Astrocyte of the hippocampus (primary cell): ENCODE measurements at places on chromosomes 4 and X.

- DNase-seq = no peak
Measured at GRCh38 chr4:83093060-83093640, 21.4 kb downstream of the PLAC8 start.

GRCh38 chr4:42078184-42078801 is 74.2 kb downstream of the BEND4 start:
- no peak for DNase-seq

- DNase-seq = no peak
Measured at GRCh38 chr4:42436928-42437565, 39.8 kb downstream of the SHISA3 start.

- DNase-seq = no peak
Measured at GRCh38 chr4:94527556-94528233, 76.0 kb downstream of the PDLIM5 start.

- DNase-seq = peak; percentile 53
Measured at GRCh38 chr4:139907001-139907809, 241.6 kb downstream of the MGST2 start.

GRCh38 chr4:186739802-186740434 is 16.3 kb upstream of the FAT1 start:
- no peak for DNase-seq

GRCh38 chrX:123779908-123780396 is 47.1 kb upstream of the THOC2 start:
- no peak for DNase-seq

DNA sequence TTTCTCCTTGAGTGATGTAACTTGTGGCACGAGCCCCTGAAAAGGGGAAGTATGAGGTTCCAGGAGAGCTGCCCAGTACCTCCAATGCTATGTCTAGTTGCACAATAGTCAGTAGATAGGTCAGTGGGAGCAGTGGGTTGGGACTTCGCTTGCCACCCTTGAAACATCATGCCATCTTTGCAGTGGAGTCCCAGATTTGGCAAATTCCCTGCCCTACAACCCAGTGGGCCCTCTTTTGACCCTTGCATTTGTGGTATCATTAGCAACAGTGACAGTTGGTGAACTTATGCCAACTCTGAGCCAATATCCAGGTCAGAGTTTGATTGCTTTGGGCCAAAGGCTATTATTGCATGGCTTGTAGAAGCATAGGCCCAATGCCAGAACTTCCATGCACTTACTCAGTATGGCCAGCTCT is 12.3 kb downstream of the FHL1 start:
- no peak for DNase-seq

DNA sequence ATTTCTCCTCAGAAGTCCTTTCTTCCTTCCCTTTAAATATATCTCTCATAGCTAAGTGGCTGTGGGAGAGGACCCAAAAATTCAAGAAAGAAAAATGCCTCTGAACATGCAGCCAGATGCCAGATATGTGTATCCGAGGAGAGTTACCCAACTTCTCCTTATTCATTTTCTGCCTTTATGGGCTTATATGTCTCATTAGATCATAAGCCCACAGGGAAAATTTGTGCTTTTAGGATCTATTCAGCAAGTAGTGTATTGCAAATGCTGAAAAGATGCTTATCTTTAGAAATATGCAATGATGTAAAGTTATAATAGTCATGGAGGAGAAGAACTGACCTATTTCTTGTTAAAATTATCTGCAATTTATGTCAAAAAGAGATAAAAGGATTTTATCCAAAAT is 371.8 kb upstream of the NOCT start:
- no peak for DNase-seq

- peak; percentile 80 for DNase-seq
Measured at GRCh38 chrX:139204898-139205667, 325.5 kb upstream of the F9 start.

GRCh38 chr4:162265802-162266201 is 102.0 kb upstream of the FSTL5 start:
- DNase-seq = no peak

- DNase-seq = no peak
Measured at GRCh38 chrX:132652871-132653270, 164.0 kb upstream of the MBNL3 start.

- DNase-seq = no peak
Measured at GRCh38 chrX:128714425-128714824, 662.2 kb upstream of the ACTRT1 start.

- DNase-seq = peak; percentile 70
Measured at GRCh38 chrX:11381464-11381863, 88.3 kb downstream of the AMELX start.

DNA sequence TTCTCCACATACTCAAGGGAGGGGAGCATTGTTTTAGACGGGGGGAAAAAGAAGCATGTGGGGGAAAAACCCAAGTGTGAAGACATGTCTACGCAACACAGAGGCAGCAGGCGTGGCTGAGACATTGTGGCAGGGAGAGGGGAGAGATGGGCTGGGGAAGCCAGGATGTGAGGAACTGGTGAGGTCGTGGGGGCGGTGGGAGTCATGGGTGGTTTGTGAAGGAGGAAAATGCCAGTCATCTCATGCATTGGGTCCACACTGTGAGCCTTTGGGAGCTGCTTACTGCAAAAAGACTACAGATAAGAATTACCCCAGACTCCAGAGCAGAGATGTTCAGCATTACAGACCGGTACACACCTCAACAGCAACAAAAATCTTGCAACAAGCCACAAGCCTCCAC is 2.1 kb downstream of the JAKMIP1 start:
- DNase-seq = no peak

DNA sequence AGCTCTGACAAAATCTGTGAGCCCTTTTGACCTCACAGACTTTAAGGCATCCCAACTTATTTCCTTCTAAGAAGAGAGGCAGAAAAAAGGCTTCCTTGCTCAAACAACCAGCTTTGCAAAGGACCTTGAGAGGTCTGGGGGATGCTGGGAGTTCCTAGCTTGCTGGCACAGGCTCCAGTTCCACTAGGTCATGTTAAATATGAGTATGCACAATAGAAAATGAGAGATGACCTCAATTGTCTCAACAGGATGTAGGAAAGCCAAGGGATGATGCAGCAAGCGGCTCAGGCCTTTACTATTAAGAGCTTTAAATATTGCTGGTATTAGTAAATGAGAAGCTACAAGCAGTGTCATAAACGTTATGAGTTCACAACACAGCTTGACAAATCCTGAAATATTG is 13.3 kb upstream of the ZNF827 start:
- no peak for DNase-seq

DNA sequence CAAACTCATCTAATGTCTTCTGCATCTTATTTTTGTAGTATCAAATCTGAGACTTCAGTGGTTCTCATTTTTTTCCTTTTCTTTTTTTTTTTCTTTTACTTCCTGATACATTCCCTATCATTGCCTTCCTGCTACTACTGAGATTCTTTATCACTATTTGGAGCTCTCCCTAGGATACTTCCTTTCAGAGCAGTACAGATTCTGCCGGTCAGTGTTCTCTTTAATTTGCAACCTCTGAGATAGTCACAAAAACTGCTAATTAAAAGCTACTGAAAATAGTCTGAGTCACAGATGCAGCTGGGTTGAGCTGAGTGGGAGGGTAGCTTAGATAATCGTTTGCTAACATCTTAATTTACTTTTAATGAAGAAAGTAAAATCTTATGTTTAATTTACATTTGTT is 1279.7 kb downstream of the ARAP2 start:
- DNase-seq = no peak

GRCh38 chrX:11557120-11557519 is 108.6 kb downstream of the ARHGAP6 start:
- peak; percentile 39 for DNase-seq

DNA sequence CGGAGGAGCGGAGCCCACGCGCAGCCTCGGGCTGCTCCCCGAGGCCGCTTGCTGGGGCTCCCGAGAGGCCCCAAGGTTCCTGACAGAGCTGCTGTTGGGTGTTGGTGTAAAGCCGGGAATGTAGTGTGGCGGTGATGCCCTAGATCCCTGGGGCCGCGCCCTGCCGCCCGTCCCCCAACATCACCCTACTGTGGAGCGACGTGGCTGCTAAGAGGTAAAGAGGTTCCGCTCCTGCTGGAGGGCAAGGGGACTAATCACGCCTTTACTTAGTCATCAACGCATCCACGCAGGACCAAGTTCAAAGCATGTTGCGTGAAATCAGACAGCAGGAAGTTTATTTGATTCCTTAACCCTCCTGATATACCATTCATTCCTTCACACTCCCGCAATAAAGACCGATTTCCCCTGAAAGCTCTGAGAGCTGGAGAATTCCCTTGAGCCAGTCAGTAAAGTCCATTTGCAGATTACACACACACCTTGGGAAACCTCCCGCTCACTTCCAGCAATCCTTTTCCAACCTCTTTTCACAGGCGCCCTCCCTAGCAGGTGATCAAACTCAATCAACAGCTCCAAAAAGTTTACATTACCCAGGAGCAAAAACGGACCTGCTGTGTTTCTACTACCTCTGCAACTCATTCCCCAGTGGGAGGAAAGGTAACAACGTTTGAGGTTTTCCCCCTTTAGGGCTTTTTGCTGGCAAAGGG is 579 bp upstream of the GABRA2 start:
- DNase-seq = peak; percentile 15

GRCh38 chrX:38175139-38175538 is 45.5 kb downstream of the SRPX start:
- DNase-seq = peak; percentile 64

DNA sequence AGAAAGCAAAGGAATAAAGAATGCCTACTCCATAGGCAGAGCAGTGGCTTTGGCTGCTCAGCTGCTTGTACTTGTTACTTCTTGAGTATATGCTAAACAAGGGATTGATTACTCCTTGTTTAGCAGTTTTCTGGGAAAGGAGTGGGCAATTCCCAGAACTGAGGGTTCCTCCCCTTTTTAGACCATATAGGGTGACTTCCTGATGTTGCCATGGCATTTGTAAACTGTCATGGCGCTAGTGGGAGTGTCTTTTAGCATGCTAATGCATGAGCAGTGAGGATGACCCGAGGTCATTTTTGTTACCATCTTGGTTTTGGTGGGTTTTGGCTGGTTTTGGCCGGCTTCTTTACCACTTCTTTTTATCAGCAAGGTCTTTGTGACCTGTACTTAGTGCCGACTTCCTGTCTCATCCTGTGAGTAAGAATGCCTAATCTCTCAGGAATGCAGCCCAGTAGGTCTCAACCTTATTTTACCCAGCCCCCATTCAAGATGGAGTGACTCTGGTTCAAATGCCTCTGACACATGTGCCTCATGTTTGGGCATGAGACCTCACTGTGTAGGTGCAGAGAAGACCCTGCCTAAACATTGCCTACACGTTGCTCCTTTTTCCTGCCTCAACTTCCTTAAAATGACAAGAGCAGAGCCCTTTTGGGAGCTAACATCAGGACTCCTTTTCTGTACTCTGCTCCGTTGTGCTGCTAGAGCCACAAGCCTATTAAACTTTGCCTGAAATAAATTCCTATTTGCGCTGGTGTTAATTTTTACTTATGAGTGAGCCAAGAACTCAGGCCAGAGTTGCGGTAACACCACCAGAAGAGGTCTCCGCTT is 21.0 kb upstream of the UBA6 start:
- DNase-seq = peak; percentile 55

- no peak for DNase-seq
Measured at GRCh38 chrX:122113376-122113775, 1066.0 kb downstream of the GLUD2 start.

DNA sequence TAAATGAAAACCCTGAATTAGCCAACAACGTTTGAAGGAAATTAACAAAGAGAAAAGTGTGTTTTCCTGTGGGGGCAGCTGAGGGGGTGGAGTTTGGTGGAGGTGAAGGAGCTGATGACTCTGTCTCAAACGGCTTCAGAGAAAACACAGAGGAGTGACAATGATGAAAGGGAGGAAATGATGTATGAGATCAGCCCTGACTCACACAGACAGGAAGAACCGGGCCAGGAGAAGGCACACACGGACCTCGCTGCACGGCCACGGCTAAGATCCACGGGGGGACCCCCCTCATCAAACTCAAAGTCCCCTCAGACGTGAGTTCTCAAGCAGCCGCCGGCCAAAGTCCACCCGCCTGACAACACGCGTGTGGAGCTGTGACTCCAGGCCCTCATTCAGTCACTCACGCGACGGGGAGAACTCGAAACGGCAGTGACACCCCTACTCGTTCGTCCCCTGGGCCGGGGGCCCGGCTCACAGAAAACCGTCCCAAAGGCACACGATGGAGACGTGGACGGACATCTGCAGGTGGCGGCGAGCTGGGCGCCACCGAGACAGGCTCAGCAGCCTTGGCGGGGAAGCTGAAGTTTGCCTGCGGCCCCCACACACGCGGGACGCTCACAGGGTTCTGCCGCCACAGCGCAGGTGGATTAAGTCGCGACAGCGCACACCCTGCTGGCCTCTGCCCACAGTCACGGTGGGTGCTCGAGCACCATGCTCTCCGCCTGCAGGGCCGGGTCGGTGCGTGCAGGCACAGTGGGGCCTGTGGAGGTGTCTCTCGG is 28.8 kb downstream of the PPP2R3B start:
- peak; percentile 28 for DNase-seq
